Body of pancreas (tissue), 4 donors: ENCODE measurements at places on chromosomes 3 and 15. TPM values are rescaled to one million over a fixed set of nuclear protein-coding genes. Genes with fewer than 3 reads are reported as not detected.
A peak's percentile ranks its signal among the peaks of the same experiment; 100 is the strongest.

DNA sequence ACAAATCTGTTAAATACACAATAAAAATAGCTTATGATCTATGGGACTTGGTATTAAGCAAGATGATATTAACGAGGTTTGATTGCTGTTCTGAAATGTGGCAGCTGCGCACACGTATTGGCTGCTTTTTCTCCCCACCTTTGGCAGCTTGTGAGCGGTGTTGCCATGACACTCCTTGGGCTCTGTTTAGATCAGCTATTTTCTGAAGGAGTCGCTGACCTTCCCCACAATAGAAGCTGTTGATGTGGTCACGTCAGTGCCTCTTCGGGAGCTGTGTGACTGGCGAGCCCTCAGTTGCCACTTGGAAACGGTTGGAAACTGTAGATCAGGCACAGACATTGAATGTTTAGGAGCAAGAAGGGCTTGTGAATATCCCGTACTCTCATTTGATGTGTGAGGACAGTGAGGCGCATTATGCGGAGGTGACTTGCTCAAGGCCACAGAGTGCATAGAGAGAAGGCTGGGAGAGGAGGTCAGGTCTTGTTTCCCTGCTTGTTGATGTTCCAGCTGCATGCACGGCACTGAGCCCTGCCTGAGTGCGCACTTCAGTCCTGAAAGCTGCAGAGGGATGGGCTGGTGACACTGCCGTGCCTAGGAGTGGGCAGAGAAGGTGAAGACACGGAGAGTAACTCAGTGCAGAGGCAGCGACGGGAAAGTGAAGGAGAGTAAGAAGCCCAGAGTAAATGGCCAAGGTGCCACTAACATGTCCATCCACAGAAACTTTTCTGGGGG lies 198.4 kb downstream of the LPP start:
- peak; percentile 28 for DNase-seq
- H3K4me1 ChIP-seq = peaks cover 33% of the 10 kb centered on the region
- H3K27me3 ChIP-seq = no peaks in the 10 kb centered on the region
- no peak overlapping the region for H3K4me3 ChIP-seq
- no peaks in the 10 kb centered on the region for H3K36me3 ChIP-seq
- no peak overlapping the region for H3K27ac ChIP-seq

DNA sequence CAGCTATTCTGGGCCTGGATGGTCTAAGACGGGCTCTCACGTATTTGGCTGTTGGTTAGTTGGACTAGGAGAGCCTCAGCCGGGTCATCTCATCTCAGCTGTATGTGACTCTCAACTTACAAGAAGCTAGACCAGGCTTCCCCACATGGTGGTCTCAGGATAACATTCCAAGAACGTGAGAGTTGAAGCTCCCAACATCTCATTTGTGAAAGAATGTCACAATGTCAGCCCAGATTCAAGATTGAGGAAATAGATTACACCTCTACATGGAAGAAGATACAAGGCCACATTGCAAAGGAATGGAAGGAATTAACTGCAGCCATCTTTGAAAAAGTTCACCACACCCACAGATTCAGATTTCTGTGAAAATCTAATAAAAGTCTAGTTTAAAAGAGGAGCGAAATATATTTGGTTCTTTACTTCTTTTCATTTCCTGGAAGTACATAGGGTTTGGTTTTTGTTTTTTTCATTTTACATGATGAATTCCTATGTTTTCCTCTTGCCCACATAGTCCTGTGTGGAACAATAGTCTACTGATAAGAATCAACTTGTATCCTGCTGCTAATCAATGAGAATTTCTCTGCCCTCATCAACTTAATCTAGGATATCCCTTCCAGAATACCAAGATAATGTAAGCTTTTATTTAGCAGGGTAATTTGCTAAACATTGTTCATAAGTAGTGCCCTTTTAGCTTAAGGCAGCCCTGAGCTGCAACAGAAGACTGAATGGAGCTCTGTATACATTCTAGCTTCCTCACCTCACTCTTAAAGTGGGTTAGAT lies 116.5 kb downstream of the CMSS1 start:
- no peaks in the 10 kb centered on the region for H3K36me3 ChIP-seq
- DNase-seq = no peak
- no peak overlapping the region for H3K4me3 ChIP-seq
- H3K27me3 ChIP-seq = no peaks in the 10 kb centered on the region

GRCh38 chr3:110881069-110881468 lies 190.5 kb upstream of the NECTIN3 start:
- no peak overlapping the region for H3K4me3 ChIP-seq
- H3K36me3 ChIP-seq = no peaks in the 10 kb centered on the region
- H3K27me3 ChIP-seq = no peaks in the 10 kb centered on the region
- DNase-seq = peak; percentile 75
- H3K4me1 ChIP-seq = peaks cover 8% of the 10 kb centered on the region

- H3K4me3 ChIP-seq = no peak overlapping the region
- H3K4me1 ChIP-seq = peaks cover 12% of the 10 kb centered on the region
- H3K27me3 ChIP-seq = no peaks in the 10 kb centered on the region
- no peaks in the 10 kb centered on the region for H3K36me3 ChIP-seq
- H3K27ac ChIP-seq = no peak overlapping the region
These were observed 44.3 kb downstream of the PXYLP1 start for GRCh38 chr3:141275973-141276372.

GRCh38 chr3:27596334-27596841 lies 112.2 kb upstream of the SLC4A7 start:
- H3K27me3 ChIP-seq = no peaks in the 10 kb centered on the region
- no peaks in the 10 kb centered on the region for H3K36me3 ChIP-seq
- H3K27ac ChIP-seq = no peak overlapping the region
- peaks cover 3% of the 10 kb centered on the region for H3K4me1 ChIP-seq
- no peak for DNase-seq

DNA sequence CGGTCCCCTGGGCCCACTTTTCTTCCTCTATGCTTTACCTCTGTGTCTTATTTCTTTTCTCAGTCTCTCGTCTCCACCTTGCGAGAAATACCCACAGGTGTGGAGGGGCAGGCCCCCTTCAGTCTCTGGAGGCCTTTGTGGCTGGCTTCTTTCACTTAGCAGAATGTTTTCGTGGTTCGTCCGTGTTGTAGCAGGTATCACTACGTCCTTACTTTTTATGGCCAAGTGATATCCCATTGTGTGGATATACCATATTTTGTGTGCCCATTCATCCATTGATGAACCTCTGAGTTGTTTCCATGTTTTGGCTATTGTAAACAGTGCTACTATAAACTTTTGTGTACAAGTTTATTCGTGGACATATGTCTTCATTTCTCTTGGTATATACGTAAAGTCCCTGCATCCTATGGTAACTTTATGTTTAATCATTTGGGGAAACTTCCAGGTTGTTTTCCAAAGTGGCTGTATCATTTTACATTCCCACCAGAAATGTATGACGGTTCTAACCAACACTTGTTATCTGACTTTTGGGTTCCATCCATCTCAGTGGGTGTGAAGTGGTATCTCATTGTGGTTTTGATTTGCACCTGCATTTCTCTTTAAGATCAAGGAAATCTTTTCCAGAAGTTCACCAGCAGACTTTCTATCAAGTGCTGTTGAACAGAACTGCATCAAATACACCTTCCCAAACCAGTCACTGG lies 5.6 kb downstream of the PIGZ start:
- H3K4me1 ChIP-seq = peaks cover 8% of the 10 kb centered on the region
- no peaks in the 10 kb centered on the region for H3K27me3 ChIP-seq
- no peak for DNase-seq
- H3K27ac ChIP-seq = no peak overlapping the region
- no peak overlapping the region for H3K4me3 ChIP-seq

DNA sequence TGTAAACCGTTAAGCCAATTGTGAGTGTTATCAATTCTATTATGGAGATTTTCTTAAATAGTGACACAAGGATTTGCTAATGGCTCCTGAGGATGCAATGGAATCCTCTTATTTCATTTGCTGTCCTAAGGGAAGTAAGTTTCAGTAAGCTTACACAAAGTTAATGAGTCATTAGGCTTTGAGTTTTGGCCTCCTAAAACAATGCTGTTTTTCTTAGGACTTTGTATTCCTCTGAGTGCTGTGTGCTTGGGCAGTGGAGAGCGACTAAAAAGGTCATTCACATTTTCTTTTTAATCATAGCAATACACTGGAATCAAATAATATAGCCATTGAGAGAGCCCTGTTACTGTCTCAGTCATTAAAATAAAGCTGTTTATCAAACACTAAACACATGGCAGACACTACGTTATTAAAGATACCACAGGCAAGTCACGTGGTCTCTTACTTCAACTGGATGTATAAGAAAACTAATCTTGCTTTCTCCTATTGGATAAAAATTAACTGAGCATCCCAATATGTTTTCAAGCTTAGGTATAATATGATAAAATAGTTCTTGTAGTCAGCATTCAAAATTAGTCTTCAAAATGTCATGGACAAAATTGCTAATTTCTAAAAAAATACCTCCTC lies 290.8 kb downstream of the NLGN1 start:
- H3K36me3 ChIP-seq = no peaks in the 10 kb centered on the region
- no peak overlapping the region for H3K4me3 ChIP-seq

The GPR62 gene
- not detected for total RNA-seq

The SHF gene
- 2.0 TPM for total RNA-seq
